Omental fat pad (tissue), 4 donors: ENCODE measurements at places on chromosomes 5 and 9. TPM values are rescaled to one million over a fixed set of nuclear protein-coding genes. Genes with fewer than 3 reads are reported as not detected.

GRCh38 chr9:98967257-98967656, 23.6 kb downstream of the COL15A1 start:
- DNase-seq, result no peak

- DNase-seq, result no peak
These were observed 588.0 kb downstream of the PRELID2 start for GRCh38 chr5:145246961-145247744.

GRCh38 chr9:13181652-13182051, 97.8 kb downstream of the MPDZ start:
- no peak for DNase-seq

EGFLAM gene
- 15.0 TPM for total RNA-seq

DNA sequence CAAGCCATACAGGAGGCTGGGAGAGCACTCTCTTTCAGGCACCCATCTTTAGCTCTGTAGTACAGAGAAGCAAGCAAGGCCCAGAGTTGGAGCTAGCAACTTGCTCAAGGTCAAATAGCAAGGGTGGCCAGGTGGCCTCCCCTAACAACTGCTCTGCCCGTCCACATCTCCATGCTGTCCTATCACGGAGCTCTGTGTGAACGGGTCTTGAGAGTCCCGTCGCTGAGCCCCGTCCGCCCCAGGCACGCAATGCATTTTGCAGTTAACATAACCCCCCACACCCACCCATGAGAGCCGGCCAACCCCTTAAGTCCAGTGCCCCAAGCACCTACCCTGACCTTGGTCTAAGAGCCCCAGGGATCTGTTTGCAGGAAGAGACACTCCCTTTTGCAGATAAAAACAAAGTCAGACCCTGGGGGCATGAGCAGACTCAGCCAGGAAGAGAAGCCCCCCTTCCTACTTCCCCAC, 1.5 kb downstream of the RNF44 start:
- DNase-seq, result no peak

DNA sequence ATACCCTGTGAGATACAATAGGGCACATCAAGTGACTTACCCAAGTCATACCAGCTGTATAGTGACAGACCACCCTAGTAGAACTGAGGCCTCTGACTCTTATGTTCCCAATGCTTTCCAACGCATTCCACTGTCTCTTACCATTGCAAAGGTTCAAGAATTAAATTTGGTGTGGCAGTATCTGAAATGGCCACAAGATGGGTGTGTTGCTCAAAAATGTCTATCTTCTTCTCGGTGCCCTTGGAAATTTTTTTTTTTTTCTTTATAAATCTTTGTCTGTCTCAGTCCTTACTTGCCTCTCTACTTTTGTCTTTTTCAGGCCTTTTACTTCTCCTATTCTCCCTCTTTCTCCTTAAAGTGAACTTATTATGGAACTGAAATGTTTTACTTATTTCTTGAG, 48.4 kb downstream of the GPR21 start:
- DNase-seq, result no peak

DNA sequence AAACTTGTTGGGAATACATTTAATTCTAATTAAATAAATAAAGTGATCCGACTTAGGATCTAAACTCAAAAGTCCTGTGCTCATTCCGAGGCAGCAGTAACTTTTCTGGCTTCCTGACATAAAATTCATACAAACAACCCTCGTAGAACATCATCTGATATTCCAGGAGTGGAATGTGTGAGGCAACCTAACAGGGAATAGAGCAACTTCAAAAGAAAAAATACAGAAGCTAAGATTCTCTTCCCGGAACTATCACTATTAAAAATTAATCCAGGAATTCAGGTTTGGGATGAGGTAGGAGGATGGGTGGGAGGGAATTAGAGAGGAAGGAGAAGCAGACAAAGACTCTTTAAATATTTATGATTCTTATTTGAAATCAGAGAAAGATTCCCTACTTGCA, 32.9 kb upstream of the TRIO start:
- no peak for DNase-seq

DNA sequence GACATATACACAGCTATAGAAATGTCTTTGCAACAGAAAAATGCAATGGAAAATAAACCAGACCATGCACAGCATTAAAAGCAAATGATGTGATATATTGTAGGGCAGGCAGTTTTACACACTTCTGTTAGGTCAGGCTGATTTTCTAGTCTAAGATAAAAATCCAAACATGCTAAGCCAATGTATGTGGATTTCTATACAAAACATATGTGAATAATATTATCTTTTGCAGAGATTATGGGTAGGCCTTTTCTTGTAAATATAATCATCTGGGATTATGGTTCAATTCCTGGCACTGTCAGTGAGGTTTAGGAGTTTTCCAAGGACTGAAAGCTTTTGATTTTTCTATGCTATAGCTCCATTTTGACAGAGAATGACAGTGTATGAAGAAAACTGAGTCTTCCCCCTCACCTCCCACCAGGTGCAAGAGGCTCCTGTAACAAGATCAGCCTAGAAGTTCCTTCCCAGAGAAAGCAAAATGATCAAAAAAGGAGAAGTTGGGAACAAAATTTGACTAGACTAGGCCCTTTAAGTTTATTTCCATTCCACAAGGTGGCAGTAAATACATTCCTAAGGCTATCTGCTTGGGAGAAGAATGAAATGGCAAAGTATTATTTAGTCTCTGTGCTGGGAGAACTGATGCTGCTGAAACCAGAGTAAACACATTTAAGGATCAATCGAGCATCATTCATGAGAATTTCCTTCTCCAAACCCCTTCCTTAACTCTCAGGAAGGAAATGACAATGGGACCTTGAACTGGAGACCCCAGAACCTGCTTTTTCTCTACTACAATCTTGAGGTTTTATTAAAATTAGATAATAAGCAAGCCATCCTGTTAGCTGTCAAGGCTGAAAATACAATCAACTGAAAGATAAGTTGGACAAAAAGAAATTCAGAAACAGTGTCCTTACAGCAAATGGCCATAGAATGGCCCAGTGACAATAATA, 133.0 kb upstream of the TUT7 start:
- no peak for DNase-seq

GRCh38 chr9:90142580-90142979, 500.0 kb downstream of the DIRAS2 start:
- peak; percentile 34 for DNase-seq

DNA sequence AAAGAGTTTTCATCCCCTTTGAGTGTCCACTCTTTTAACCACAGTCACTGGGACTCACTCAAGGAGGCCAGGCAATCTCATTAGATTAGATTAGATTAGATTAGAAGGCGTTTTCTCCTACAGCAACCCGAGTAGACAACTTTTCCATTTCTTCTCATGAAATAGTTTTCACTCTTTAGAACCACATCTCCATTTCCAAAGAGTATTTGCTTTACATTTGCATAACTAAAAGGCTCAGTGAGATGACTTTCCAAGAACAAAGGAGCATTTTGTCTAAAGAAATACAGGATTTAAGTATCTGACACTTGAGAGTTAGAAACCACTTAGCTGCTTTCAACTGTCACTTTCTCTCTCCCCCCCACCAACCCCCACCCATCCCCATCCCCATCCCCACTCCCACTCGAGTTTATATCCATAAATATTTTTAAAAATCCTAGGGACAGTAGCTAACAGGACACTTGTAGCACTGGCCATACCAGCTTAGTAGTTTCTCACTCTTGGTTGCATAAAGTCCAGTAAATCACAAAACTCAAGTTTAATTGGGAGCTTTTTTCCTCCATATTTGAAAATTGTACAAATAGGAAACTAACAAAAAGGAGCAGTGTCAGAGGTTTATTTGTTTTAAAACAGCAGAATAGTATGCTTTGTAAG, 2202.9 kb upstream of the WWC1 start:
- DNase-seq, result no peak

GRCh38 chr9:30172206-30172605, 2212.2 kb upstream of the ACO1 start:
- no peak for DNase-seq

GGTA1 gene
- 9.1 TPM for total RNA-seq

DNA sequence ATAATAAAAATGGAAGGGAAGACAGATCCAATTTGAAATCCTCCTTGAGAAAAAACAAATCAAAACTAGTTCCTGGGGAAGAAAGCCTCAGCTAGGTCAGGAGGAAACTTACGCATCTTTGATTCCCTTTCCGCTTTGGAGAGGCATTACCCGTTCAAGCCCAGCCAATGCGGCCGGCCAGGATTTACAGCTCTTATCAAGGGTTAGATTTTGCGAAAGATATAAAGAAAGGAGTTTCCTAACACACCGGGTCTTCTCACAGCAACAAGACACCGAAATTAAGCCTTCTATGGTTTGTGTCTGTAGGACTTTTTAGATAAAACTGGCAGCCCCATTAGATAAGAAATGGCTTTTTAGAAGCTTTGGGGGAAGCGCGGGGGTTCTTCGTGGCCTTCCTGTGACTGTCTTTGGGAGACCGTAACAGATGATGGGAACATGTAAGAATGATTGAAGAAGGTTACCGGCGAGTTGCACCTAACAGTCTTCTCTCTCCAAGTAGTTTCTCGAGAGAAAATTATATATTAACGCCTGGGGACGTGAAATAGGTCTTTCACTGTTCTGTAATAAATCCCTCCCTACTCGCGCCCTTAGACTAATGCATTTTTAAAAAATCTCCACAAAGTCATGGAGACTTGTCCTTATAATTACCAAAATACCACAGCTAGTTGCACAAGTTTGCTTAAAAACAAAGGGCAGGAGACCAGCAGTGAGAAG, 1.3 kb upstream of the ISL1 start:
- no peak for DNase-seq

DNA sequence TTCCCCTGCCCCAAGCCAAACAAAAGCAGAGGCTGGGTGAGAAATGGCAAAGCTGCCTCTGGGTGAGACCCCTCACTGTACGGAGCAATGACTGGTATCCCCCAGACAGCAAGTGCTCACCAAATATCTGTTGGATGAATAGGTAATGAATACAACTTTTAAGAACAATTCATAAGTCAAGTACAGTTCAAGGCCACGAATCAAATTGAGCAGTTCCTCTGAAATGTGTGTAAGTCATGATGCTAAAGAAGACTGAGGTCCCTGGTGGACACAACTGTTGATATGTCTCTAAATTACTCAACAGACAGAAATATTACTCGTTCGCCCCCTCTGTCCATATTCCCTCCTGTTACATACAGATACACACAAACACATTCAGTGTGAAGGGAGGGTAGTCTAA, 160.7 kb downstream of the GLIS3 start:
- no peak for DNase-seq

- no peak for DNase-seq
These were observed 7.2 kb upstream of the ADGRV1 start for GRCh38 chr5:90551376-90551775.

EPB41L4A gene
- 17.8 TPM for total RNA-seq

GRCh38 chr9:136483589-136484152, 831 bp upstream of the SEC16A start:
- peak; percentile 73 for DNase-seq

ZNF454 gene
- total RNA-seq, result 2.1 TPM

DNA sequence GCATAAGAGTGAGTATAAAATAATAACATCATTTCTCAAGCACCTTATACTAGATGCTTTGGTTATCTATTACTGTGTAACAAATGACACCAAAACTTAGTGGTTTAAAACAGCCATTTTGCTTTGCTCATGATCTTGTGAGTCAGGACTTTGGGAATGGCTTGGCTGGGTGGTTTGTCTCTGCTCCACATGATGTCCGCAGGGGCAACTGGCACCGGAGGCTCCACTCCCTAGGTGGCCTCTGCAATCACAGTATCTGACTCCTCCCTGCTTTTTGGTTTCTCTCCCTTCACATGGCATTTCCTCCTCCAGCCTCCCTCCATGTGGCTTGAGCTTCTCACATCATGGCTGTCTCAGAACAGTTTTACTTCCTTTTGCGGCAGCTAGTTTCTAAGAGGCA, 259.5 kb downstream of the GAS1 start:
- no peak for DNase-seq

DNA sequence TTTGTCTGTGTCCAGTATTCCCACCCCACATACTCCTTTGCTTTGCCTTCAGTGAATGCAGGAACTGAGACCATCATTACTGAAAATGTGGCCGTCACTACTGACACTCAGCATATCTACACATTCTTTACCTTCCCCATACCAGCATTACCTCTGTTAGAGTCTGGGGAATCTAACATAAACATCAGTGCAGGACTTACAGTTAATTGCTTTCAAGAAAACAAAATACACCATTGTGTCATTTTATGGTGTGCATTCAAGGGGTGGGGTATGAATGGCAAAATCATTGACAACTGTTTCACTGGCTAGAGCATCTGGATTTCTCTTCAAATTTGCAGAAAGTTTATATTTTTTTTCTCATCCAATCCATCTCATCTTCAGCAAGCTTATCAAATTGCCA, 731.4 kb upstream of the RIOK2 start:
- no peak for DNase-seq

- no peak for DNase-seq
These were observed 144.3 kb upstream of the PRLR start for GRCh38 chr5:35374584-35374983.

DNA sequence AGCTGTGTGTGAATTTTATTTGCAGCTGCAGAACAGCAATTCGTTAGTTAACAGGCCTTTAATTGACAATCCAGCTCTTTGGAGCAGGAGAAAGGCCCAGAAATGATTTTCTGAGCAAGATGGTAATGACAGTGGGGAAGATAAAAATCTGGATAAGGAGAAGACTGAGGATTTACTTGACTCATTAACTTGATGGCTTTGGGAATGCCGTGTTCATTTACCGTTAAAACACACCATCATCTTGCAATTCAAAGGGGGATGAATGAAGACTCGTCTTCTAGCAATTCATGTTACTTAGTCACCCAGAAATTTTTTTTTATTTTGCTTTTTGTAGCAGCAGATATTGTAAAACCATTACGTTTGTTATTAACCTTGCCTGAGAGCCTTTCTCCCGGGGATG, 52.0 kb downstream of the PTTG1 start:
- no peak for DNase-seq

- no peak for DNase-seq
These were observed 22.5 kb downstream of the PRKACG start for GRCh38 chr9:68991457-68991856.

PDZD2 gene
- total RNA-seq, result 113 TPM

GRCh38 chr9:71692337-71692736, 76.0 kb downstream of the CEMIP2 start:
- no peak for DNase-seq

DNA sequence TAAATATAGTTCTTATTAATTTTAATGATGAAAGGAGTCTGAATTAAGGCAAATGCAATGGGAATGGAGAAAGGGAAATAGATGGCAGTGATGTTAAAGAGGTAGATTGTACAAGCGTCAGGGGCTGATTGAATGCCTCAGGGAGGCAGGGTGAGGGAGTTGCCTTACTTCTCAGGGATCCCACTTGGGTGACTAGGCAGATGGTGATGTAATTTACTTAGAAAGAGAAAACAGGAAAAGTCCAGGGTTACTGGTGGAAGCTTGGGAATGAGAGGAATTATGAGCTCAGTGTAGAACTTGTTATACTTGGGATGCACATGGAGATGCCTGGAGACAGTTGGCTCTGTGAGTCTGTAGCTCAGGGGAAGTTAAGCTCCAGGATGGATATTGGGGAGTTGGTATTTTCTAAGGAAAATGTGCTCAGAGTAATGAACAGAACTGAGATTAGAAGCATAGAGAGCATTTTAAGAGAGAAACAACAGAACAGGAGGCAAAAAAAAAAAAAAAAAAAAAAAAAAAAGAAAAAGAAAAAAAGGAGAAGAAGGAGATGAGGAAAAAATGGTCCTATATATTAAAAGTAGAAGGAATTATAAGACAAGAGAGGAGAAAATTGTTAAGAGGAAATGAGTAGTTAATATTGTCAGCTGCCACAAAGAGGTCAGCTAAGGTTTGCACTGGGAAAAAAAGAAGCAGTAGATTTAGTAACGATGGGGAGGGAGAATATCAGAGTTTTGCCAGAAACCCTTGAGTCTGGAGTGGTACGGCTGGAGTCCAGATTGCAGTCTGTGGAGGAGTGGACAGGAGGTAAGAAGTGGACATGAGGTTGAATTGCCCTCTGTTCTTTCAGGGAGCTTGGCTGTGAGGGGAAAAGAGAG, 88.0 kb upstream of the ELL2 start:
- no peak for DNase-seq
